Uterus (tissue), 4 donors: ENCODE measurements at places on chromosomes 13 and 19. TPM values are rescaled to one million over a fixed set of nuclear protein-coding genes. Genes with fewer than 3 reads are reported as not detected.

NKPD1 gene
- total RNA-seq, result not detected

CBLC gene
- total RNA-seq, result not detected

PLK5 gene
- 2.7 TPM for total RNA-seq

THSD8 gene
- not detected for total RNA-seq

MATK gene
- total RNA-seq, result not detected

ATP4B gene
- 0.28 TPM for total RNA-seq

SLC5A5 gene
- not detected for total RNA-seq

UGGT2 gene
- 33.5 TPM for total RNA-seq

CDC42EP5 gene
- total RNA-seq, result 5.9 TPM

ZNF534 gene
- 0.35 TPM for total RNA-seq

CD33 gene
- total RNA-seq, result 0.26 TPM

S1PR2 gene
- 1.3 TPM for total RNA-seq

PCP2 gene
- total RNA-seq, result not detected

LILRB3 gene
- 3.0 TPM for total RNA-seq

SOX1 gene
- not detected for total RNA-seq

LIM2 gene
- total RNA-seq, result not detected

IZUMO1 gene
- not detected for total RNA-seq

ZNF829 gene
- total RNA-seq, result 5.2 TPM

GARIN5A gene
- not detected for total RNA-seq

ZNF181 gene
- total RNA-seq, result 209 TPM

FAM124A gene
- total RNA-seq, result 3.8 TPM

CLEC17A gene
- total RNA-seq, result not detected

PRTN3 gene
- not detected for total RNA-seq

CRX gene
- not detected for total RNA-seq

SEMA6B gene
- 3.7 TPM for total RNA-seq

SHISA7 gene
- total RNA-seq, result not detected

ZNF358 gene
- total RNA-seq, result 69.1 TPM

NLRP7 gene
- 1.4 TPM for total RNA-seq

LILRB1 gene
- total RNA-seq, result not detected

KCNN4 gene
- total RNA-seq, result 3.0 TPM

LGALS16 gene
- not detected for total RNA-seq

POLR2I gene
- 8.2 TPM for total RNA-seq

NALCN gene
- 13.2 TPM for total RNA-seq

FGF22 gene
- not detected for total RNA-seq

RNF113B gene
- not detected for total RNA-seq

APC2 gene
- total RNA-seq, result 3.5 TPM

ZNF329 gene
- 15.2 TPM for total RNA-seq

KLK3 gene
- not detected for total RNA-seq

MUC16 gene
- 5.6 TPM for total RNA-seq

FCHO1 gene
- under 0.01 TPM for total RNA-seq

CLDND2 gene
- not detected for total RNA-seq

CARM1 gene
- total RNA-seq, result 6.4 TPM

RFPL4A gene
- total RNA-seq, result not detected

GDF15 gene
- 2.3 TPM for total RNA-seq

PEG3 gene
- total RNA-seq, result 10.0 TPM

CPB2 gene
- total RNA-seq, result not detected

C1QTNF9B gene
- total RNA-seq, result not detected

PTGER1 gene
- total RNA-seq, result not detected

ZNF460 gene
- 79.3 TPM for total RNA-seq

CYP4F2 gene
- total RNA-seq, result not detected

CEACAM21 gene
- 1.1 TPM for total RNA-seq

PRR19 gene
- total RNA-seq, result not detected

SELENOV gene
- not detected for total RNA-seq
